Colonic mucosa (tissue), 4 donors: ENCODE measurements at places on chromosomes 4 and X. TPM values are rescaled to one million over a fixed set of nuclear protein-coding genes. Genes with fewer than 3 reads are reported as not detected.

Gene SLC9B1
- not detected for total RNA-seq

Gene SEPSECS
- total RNA-seq: 13.1 TPM

DNA sequence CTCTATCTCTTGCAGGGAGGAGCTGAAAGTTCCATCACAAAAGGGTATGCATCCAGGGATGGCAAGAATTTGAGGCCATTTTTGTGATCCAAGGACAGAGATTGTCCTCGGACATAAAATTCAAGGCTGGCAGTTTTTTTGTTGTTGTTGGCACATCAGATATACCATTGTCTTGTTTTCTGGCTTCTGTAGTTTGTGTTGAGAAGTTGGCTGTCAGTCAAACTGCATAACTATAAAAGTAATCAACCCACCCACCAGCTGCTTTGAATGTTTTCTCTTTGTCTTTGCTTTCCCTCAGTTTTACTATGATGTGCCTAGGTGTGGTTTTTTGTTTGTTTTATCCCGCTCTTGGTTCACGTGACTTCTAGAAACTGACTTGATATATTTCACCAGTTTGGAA is 21.6 kb upstream of the PDZD4 start:
- no peaks in the 10 kb centered on the region for H3K36me3 ChIP-seq
- H3K4me1 ChIP-seq: no peaks in the 10 kb centered on the region
- no peak overlapping the region for H3K4me3 ChIP-seq
- DNase-seq: no peak
- no peak overlapping the region for H3K27ac ChIP-seq

- DNase-seq: no peak
- H3K27me3 ChIP-seq: no peaks in the 10 kb centered on the region
- H3K4me3 ChIP-seq: no peak overlapping the region
- no peaks in the 10 kb centered on the region for H3K36me3 ChIP-seq
Measured at GRCh38 chrX:13086076-13086475, 41.7 kb upstream of the FAM9C start.

DNA sequence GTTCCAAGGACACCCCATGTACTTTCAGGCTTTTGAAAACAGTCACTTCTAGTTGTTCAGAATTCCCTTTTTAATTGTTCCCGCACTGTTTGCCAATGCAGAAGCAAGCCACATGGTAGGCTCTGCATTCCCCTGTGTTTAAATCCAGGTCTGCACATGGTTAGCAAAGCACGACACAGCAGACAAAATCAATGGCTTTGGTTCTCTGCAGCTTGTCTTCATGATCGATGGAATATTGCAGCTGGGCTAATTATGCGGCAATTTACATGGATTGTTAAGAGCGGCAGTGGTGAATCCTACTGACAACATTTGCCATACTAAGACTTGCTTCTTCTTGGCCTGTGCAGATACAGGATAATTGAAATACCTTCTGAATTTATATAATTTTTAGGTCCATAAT is 20.6 kb upstream of the INPP4B start:
- no peaks in the 10 kb centered on the region for H3K36me3 ChIP-seq
- DNase-seq: no peak
- H3K27ac ChIP-seq: no peak overlapping the region
- H3K27me3 ChIP-seq: no peaks in the 10 kb centered on the region

- H3K27me3 ChIP-seq: no peaks in the 10 kb centered on the region
- no peaks in the 10 kb centered on the region for H3K36me3 ChIP-seq
- no peak overlapping the region for H3K27ac ChIP-seq
- no peak overlapping the region for H3K4me3 ChIP-seq
Measured at GRCh38 chr4:127642169-127642568, 9.4 kb downstream of the INTU start.

DNA sequence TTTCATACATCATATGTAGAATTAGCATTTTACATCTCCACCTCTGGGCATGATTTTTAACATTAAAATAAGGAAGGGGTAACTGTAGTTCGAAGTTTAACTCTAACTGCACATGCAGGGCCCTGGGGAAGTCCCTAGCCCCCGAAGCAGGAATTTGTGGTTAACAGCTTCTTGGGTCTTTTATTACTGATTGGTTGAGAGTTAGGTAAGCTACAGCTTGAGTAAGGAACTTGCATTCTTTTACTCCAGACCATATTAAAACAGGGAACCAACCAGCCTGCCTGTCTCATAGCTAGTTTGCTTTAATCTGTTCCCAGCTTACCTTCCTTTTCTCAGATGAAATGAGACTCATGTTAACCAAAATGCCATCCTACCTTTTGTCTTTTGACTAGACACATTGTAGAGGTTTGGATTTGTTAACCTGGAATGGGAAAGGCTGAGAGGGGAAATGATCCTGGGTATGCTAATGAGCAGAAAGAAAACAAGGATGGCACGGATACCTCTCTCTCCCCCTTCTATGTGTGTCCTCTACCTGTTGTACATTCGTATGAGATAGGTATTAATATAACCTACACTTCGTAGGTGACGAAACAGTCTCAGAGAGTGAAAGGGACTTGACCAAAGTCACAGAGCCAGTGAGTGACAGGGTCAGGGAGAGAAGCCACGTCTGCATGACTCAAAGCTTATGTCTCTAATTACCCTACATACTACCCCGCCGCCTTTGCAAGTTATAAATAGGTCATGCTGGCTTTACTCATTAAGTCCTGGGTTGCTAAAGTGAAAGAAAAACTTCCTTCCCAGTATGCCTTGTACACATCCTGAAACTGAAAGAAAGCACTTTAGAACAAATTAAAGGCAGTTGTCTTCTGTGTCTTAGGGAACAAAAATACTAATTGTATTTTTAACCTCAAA is 119.5 kb upstream of the AFF2 start:
- H3K27ac ChIP-seq: no peak overlapping the region
- H3K4me1 ChIP-seq: no peaks in the 10 kb centered on the region
- no peaks in the 10 kb centered on the region for H3K36me3 ChIP-seq
- H3K27me3 ChIP-seq: no peaks in the 10 kb centered on the region
- no peak overlapping the region for H3K4me3 ChIP-seq

- H3K4me3 ChIP-seq: no peak overlapping the region
- H3K4me1 ChIP-seq: peaks cover 5% of the 10 kb centered on the region
- no peaks in the 10 kb centered on the region for H3K27me3 ChIP-seq
- DNase-seq: no peak
- no peaks in the 10 kb centered on the region for H3K36me3 ChIP-seq
- no peak overlapping the region for H3K27ac ChIP-seq
Measured at GRCh38 chr4:38601244-38601915, 62.6 kb upstream of the KLF3 start.
